ENCODE measurements at places on chromosomes 2 and 18. TPM values are rescaled to one million over a fixed set of nuclear protein-coding genes. Genes with fewer than 3 reads are reported as not detected.

- no peak for DNase-seq
These were observed 495.7 kb upstream of the TCF4 start for GRCh38 chr18:56083523-56084287.

DNA sequence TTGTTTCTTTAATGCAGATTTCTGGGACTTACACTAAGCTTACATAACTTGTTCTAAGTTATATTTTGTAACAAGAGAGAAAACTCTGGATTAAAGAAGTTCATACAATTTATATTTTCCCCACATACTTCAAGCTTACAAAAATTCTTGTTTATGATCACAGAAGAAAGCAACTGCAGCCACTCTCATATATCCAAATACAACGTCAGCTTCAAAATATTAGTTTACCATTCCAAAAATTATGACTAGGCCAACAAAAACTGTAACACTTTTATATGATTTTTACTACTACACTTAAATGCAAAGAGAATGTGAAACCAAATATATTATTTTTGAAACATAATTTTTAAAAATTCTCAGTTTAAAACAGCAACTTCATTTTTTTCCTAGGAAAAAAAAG, 30.9 kb downstream of the LPIN2 start:
- no peak for DNase-seq

- no peak for DNase-seq
These were observed 176.9 kb upstream of the SMAD7 start for GRCh38 chr18:49127471-49128190.

DNA sequence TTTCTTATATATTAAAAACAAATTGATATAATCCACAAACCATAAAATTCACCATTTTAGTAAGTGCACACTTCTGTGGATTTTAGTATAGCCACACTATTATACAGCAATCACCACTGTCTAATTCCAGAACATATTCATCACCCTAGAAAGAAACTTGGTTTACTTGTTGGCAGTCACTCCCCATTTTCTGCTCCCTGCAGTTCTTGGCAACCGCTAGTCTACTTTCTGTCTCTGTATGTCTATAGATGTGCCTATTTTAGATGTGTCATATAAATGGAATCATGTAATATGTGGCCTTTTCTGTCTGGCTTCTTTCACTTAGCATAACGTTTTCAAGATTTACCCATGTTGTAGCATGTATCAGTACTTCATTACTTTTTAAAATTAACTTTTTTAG, 5.7 kb downstream of the CKAP2L start:
- DNase-seq, result no peak

DNA sequence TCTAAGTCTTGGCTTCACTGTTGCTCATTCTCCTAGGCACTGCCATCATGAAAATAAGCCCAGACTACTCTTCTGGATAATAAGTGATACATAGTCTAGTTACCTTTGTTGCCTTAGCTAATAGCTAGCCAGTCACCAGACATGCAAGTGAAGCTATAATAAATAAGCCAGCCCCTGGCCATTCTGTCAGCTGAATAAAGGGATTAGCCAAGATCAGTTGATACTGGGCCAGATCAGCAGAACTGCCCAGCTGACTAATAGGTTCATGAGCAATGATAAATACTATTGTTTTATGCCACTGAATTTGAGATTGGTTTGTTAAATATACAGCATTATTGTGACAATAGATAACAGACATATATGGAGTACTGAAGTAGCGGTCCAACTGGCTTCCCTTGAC, 8.0 kb upstream of the C2orf69 start:
- no peak for DNase-seq

- no peak for DNase-seq
These were observed 326.9 kb upstream of the SMIM21 start for GRCh38 chr18:75754433-75754832.

Gene GCG
- not detected for total RNA-seq

Gene CFAP53
- 0.95 TPM for total RNA-seq

All from uterus (tissue), 4 donors.